ENCODE measurements at places on chromosomes 4 and X. TPM values are rescaled to one million over a fixed set of nuclear protein-coding genes. Genes with fewer than 3 reads are reported as not detected.
A peak's percentile ranks its signal among the peaks of the same experiment; 100 is the strongest.

DNA sequence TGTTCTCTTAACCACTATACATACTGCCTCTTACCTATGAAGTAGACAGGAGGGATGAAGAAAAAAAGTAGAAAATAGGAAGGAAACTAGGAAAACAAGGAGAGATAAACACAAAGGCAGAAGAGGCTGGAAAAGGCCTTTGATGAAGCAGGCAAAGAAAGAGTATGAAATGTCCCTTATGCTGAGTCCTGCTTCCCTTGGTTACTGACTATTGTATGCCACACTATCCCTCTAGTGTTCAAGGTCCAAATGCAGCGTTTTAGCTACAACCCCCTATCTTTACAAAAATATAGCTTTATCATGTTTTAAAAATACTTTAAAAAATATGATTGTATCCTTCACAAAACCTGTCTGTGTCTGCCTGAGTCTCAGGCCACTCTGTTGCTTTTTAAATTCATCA lies 233.1 kb downstream of the CAMK2D start:
- no peak for DNase-seq

- no peak for DNase-seq
These were observed 383 bp downstream of the PCYT1B start for GRCh38 chrX:24646745-24647182.

- no peak for DNase-seq
These were observed 193.1 kb upstream of the GPC4 start for GRCh38 chrX:133608406-133608805.

- peak; percentile 61 for DNase-seq
These were observed 230.6 kb downstream of the PTTG2 start for GRCh38 chr4:38190717-38191178.

- no peak for DNase-seq
These were observed 71.4 kb downstream of the TSC22D3 start for GRCh38 chrX:107704181-107704580.

DNA sequence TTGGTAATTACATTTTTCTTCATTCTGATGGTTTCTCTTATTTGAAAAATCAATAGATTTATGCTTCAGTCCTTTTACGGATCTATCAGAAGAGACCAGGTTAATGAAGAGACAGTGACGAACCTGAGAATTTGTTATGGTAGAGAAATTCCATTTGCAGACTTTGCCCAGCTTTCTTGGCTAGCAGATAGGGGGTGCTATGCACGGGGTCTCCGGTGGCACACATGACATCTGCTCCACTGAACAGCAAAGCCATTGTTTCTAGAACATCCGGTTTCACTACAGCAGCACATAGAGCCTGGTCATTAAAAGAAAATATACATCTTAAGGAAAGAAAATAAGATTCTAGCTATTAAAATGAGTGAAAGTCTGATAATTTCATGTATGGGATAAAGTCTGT lies 85.1 kb downstream of the ARAP2 start:
- no peak for DNase-seq

DNA sequence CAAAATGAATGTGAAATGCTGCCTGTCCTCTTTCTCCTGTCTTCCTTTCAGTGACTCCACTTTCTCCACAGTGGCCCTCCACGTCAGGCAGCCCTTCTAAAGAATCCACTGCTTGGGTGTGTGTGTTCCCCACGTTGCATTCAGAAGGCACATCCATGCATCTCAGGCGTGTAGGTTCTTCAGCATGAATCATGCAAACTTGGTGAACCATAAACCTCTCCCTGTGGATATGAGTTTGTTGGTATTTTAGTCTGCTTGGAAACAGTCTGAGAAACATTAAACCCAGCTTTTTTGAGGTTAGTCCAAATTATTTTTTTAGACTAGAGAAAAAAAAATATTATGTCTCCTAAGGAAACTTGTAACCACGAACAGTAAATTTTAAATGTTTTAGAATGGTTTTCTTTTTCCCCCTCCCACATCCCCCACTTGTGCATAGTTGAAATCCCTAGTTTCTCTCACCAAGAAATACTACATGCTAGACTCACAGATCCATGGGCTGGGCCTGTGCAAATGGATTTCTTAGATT lies 251.6 kb downstream of the CBR4 start:
- DNase-seq: no peak

DNA sequence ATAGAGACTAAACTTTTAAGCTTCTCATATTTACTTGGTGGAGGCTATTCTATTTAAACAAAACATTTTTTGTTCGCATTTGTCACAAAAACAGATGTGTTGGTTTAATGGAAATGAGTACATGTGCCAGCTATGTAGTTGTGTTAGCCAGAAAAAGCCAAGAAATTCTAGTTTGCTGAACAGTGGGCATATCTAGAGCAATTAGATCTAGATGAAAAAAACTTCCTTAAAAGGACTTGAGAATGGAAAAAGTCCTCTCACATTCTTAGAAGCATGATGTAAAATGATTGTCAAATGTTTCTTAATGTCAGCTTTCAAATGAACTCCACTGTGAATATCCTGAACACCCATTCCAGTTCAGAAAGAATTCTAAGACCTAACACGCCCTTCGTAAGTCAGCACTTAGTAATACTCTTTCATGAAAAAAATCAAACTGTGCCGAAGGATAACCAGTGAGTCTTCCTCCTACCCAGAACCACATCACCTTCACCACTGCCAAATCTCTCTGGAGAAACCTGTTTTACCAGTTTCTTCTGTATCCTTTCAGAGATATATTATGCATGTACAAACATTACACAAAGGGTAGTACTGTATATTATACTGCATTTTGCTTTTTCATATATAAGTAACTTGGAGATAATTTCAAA lies 28.2 kb downstream of the PHKA1 start:
- DNase-seq: no peak

GRCh38 chrX:107450823-107451509 lies 1.5 kb downstream of the FRMPD3 start:
- DNase-seq: no peak

DNA sequence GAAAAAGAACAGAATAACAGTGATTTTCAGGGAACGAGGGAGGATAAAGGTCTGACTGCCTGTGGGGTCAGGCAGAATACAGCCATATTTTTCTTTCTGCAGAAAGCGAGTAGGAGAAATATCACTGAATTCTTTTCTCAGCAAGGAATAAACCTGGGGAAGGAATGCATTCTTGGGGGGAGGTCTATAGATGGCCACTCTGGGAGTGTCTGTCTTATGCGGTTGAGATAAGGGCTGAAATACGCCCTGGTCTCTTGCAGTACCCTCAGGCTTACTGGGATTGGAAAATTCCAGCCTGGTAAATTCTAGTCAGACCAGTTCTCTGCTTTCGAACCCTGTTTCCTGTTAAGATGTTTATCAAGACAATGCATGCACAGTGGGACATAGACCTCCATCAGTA lies 26.3 kb downstream of the CNGA1 start:
- DNase-seq: no peak

- DNase-seq: no peak
These were observed 11.5 kb upstream of the AP1S2 start for GRCh38 chrX:15866147-15866546.

- peak; percentile 20 for DNase-seq
These were observed 348.5 kb downstream of the OPHN1 start for GRCh38 chrX:68084765-68085164.

- no peak for DNase-seq
These were observed 71.8 kb downstream of the DIAPH2 start for GRCh38 chrX:96756491-96756890.

- DNase-seq: no peak
These were observed 40.9 kb upstream of the EOLA2 start for GRCh38 chrX:149979126-149979644.

- DNase-seq: no peak
These were observed 767.2 kb downstream of the RAB28 start for GRCh38 chr4:12716896-12717295.

DNA sequence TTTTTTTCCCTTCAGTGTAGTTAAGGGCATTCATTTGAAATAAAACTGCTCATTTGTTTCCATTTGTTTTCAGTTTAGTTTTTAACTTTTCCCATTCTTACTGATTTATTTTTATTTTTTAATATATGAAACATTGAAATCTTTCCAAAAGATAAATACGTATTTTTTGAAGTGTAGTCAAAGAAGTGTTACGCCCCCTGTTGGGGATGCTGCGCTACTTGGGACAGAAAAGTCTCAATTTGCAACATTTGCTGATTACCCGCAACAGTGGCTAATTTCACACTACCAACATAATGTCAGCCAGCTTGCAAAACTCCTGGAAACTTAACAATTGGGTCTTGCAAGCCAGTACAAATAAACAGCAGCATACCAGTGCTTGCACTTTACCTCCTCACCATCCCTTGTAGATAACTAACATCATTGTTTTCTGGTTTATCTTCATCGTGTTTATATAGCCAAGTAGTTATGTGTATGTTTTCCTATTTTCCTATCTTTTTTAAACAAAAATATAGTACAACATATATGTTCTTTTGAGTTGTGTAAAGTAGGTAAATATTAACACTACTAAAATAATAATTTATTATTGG lies 158.6 kb downstream of the STPG2 start:
- DNase-seq: no peak

DNA sequence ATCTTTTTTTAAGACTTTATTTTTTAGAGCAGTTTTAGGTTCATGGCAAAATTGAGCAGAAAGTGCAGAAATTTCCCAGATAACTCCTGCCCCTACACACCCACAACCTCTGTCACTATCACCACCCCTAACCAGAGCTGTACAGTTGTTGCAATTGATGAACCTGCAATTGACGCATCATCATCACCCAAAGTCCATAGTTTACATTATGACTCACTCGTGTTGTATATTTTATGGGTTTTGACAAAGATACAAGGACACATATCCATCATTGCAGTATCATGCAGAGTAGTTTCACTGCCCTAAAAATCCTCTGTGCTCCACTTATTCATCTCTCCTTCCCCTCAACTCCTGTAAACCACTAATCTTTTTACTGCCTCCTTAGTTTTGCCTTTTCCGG lies 34.5 kb upstream of the WAS start:
- no peak for DNase-seq

DNA sequence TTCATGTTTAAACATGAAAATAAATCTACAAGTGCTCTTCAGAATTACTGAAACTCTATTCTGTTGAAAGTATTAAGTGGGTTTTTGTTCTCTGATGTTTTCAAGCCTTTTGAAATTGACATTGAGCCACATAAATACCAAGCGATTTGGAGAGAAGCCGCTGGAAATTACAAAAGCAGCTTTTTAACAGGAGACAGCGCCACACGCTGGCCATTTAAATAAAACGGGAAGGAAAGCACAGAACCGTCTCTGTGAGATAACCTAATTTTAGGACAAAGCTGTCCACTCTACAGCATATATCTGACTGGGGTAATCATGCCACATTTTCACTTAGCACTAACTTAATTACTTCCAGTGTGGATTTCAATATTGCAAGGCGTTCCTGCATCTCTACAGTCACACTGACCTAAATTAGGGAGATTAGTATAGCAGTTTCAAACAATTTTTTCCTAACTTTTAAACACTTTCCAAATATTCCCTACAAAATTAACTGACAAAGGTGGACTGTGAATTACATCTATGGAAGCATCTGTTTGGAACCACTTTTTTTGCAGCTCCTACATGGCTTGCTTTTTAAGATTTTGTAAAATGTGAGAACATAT lies 6.8 kb upstream of the ANOS1 start:
- DNase-seq: no peak

- DNase-seq: no peak
These were observed 353.7 kb upstream of the SLC7A11 start for GRCh38 chr4:138595731-138596460.

GRCh38 chrX:130869239-130869638 lies 33.8 kb downstream of the ENOX2 start:
- no peak for DNase-seq

DNA sequence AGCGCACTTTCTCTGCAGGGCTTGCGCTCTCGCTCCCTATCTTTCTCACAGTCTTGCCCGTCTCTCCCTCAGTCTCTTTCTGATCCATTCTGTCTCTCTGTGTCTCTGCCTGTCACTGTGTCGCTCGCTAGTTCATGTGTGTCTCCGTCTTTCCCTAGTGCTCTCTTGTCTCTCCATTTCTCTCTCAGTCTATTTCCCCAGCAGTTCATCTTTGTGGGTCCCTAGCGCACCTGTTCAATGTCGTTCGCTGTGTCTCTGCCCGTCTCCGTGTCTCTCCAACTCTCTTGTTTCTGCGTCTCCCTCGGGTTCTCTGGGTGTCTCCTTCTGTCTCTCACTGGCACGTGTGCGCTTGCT lies 1.5 kb downstream of the GPR101 start:
- no peak for DNase-seq

DNA sequence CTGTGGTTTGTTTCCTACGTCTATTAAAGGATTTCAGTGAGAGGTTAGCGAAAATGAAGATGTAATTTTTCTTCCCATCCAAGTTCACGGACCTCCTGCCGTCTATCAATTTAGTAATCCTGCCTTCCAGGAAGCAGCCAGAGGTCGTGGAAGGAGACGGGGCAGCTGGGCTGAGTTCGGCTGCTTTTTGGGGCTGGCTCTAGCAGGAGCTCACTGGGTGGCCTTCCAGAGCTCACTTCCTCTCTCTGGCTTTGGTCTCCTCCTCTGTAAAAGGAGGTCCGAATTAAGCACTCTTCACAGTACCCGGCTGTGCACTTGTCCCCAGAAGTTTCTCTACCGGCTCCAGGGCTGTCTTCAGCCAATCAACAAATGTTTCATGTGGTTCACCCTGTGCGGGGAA lies 295.4 kb downstream of the BCOR start:
- DNase-seq: no peak

GRCh38 chr4:98688411-98689290 lies 30.2 kb upstream of the TSPAN5 start:
- DNase-seq: no peak

GRCh38 chr4:139521754-139522401 lies 34.1 kb downstream of the SETD7 start:
- no peak for DNase-seq

DNA sequence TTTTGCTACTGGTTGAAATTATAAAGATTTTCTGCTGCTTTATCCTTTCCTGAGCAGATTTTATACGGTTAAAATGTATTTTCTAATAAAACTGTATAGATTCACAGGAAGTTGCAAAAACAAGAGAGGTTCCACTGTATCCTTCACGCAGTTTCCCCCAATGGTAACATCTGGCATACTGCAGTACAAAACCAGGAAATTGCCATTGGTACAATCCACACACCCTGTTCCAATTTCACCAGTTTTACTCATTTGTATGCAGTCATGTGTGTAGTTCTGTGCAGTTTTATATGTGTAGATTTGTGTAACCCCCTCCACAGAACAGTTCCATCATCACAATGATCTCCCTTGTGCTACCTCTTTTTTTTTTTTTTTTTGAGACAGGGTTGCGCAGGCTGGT lies 20.0 kb downstream of the DDX3X start:
- DNase-seq: no peak

- DNase-seq: no peak
These were observed 131.8 kb upstream of the ENPEP start for GRCh38 chr4:110344165-110344564.

- no peak for DNase-seq
These were observed 81.6 kb downstream of the MID1 start for GRCh38 chrX:10538831-10539230.

SYNPO2 gene
- total RNA-seq: 13.3 TPM

LRRC66 gene
- total RNA-seq: not detected

SMIM10 gene
- 2.7 TPM for total RNA-seq

KLHL13 gene
- total RNA-seq: 0.52 TPM

UGT2A1 gene
- total RNA-seq: 0.52 TPM

STARD8 gene
- total RNA-seq: 1.4 TPM

USP46 gene
- 11.3 TPM for total RNA-seq

COX7B2 gene
- total RNA-seq: not detected

AWAT1 gene
- total RNA-seq: 0.95 TPM

ATP10D gene
- total RNA-seq: 40.9 TPM

GAGE2A gene
- total RNA-seq: not detected

CNKSR2 gene
- total RNA-seq: 3.3 TPM

SOD3 gene
- total RNA-seq: 73.6 TPM

HEPH gene
- 19.6 TPM for total RNA-seq

STATH gene
- not detected for total RNA-seq

DUSP9 gene
- 0.13 TPM for total RNA-seq

PABPC1L2B gene
- total RNA-seq: not detected

FAM184B gene
- total RNA-seq: 0.07 TPM

USP17L24 gene
- total RNA-seq: not detected

Measured in lower leg skin (tissue), 4 donors.